Temporal lobe (tissue), 4 donors: ENCODE measurements at places on chromosomes 5 and 9. TPM values are rescaled to one million over a fixed set of nuclear protein-coding genes. Genes with fewer than 3 reads are reported as not detected.

Gene CKMT2
- total RNA-seq, result 2.2 TPM

Gene GPR150
- 0.25 TPM for total RNA-seq

Gene PCSK5
- total RNA-seq, result 11.6 TPM

Gene CTXN3
- 3.2 TPM for total RNA-seq

Gene LRRC26
- 0.49 TPM for total RNA-seq

Gene SPINK7
- total RNA-seq, result not detected

Gene MRPS27
- 46.2 TPM for total RNA-seq

Gene FAM78A
- 1.2 TPM for total RNA-seq
